LNCaP clone FGC (cell line): ENCODE measurements at places on chromosomes 12 and 14.

DNA sequence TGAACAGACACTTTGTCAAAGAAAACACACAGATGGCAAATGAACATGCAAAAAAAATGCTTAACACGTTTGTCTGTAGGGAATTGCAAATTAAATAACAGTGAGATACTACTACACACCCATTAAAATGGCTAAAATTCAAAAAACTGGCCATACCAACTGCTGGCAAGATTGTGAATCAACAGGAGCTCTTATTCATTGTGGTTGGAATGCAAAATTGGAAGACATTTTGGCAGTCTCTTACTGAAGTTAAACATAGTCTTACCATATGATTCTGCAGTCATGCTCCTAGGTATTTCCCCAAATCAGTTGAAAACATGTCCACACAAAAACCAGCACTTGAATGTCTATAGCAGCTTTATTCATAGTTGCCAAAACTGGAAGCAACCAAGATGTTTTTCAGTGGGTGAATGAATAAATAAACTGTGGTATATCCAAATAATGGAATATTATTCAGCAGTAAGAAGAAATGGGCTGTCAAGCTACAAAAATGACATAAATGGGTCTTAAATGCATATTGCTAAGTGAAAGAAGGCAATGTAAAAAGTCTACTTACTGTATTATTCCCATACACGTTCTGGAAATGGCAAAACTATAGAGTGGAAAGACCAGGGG lies 91.4 kb downstream of the PLEKHA5 start:
- no peak for DNase-seq

- DNase-seq, result no peak
Observed at GRCh38 chr12:31120392-31121008, 46.8 kb downstream of the DDX11 start.

GRCh38 chr14:61495809-61496208 lies 174.4 kb downstream of the PRKCH start:
- no peak for DNase-seq

GRCh38 chr12:72018036-72018435 lies 79.4 kb downstream of the TPH2 start:
- no peak for DNase-seq
